ENCODE measurements at places on chromosomes 7 and 10.

DNA sequence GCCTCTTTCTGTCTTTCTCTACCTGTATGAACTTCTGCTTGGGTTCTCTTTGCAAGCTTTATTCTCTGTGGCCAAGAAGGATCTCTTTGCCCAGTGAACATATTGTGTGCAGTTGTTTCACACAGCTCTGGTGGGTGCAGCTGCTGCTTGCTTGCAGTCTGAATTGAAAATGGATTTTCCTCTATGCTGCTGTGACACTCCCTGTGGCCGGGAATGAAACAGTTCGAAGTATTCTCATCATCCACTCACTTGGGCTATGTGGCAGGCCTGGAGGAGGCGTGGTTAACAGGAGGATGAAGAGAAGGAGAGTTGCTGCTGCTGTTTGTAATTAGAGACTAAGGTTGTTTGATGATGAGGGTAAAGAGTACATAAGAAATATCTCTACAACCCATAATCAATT lies 28.4 kb upstream of the ITGA8 start:
- no peak for DNase-seq

DNA sequence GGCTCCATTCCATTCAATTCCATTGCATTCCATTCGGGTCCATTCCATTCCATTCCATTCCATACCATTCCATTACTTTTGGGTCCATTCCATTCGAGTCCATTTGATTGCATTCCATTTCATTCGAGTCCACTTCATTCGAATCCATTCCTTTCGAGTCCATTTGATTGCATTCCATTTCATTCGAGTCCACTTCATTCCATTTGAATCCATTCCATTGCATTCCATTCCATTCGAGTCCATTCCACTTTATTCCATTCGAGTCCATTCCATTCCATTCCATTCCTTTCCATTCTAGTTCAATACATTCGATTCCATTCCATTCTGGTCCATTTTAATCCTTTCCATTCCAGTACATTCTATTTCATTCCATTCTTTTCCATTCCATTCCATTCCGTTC lies 334.0 kb downstream of the ZNF33B start:
- no peak for DNase-seq

GRCh38 chr7:82441669-82442478 lies 1.7 kb downstream of the CACNA2D1 start:
- peak; percentile 21 for DNase-seq

DNA sequence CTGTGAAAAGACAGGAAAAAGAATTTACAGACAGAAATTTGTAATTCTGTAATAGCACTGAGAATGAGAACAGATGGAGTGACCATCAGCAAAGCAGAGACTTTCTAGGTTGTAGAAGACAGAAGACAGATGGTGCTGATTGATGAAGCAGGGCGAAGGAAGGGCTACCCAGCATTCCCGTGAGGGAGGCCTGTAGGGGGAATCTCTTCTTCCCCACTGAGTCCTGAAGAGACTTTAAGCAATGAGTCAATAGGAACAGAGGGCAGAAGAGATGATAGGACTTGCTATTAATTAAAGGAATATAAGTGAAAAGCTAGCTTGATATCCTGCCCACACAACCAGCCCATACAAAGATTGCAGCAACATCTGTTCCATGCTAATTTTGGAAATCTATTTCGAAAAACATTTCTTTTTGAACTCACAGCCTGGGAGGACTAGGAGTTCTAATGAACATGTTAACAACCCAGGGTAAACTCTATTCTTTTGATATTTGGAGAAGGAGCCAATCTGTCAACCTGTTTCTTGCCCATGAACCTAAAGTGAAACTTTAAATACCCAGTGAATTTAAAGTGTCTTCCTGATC lies 44.1 kb downstream of the RALA start:
- DNase-seq: no peak

- DNase-seq: no peak
Observed at GRCh38 chr10:124043310-124044142, 49.9 kb downstream of the CHST15 start.

GRCh38 chr7:138710536-138711385 lies 9.6 kb upstream of the SVOPL start:
- no peak for DNase-seq

DNA sequence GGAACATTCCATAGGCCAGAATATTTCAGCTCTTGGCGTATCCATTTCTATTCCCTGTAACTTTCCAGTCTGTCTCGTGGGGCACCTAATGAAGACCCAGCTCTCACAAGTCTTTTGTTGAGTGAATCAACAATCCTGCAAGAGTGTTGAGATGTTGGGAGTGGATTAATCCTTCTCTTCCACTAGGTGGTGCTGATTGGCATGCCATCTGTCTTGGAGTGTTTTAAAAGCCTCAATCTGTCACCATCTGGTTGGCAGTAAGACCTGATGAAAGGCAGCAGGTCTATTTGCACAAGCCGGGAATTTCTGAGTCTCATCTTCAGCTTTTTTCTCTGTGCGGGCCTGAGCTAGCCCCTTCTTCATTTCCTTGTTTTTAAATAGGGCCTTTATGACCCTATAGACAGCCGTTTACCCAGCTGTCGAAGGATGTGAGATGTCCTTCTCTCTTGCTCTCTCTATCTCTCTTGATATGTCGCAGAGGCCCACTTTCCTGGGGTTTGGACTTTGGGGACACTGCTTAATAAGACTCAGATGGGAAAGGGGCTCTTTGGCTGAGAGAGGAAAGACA lies 180.5 kb downstream of the ZNF365 start:
- DNase-seq: peak; percentile 29

GRCh38 chr7:2876031-2876731 lies 32.1 kb upstream of the GNA12 start:
- no peak for DNase-seq

- no peak for DNase-seq
Observed at GRCh38 chr10:91350651-91351081, 59.5 kb upstream of the HECTD2 start.

GRCh38 chr7:68295386-68295785 lies 1298.8 kb downstream of the TYW1 start:
- DNase-seq: no peak

GRCh38 chr10:94042001-94042833 lies 48.5 kb downstream of the PLCE1 start:
- no peak for DNase-seq

DNA sequence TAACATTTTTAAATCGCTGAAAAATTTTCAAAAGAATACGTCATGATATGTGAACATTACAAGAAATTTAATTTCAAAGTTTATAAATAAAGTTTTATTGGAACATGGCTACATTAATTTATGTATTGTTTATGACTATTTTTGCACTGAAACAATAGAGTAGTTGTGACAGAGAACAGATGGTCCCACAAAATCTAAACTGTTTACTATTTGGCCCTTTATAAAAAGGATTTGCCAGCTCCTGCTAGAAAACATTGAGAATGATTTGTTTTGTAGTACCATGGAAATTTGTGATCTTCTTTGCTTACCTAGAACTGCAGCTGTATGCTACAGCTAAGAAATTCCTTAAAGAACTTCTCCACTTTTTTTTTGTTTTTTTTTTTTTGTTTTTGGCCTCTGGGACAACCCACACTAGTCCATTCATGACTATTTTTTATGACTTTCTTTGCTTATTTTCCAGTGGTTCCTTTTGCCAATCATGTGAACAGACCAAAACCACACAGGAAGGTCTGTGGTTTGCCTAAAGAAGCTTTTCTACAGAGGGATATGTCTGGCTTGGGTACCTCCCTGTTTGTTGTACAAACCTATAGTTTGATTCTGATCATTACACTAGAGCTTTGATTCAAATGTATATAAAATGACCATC lies 55.7 kb downstream of the ST7 start:
- no peak for DNase-seq

DNA sequence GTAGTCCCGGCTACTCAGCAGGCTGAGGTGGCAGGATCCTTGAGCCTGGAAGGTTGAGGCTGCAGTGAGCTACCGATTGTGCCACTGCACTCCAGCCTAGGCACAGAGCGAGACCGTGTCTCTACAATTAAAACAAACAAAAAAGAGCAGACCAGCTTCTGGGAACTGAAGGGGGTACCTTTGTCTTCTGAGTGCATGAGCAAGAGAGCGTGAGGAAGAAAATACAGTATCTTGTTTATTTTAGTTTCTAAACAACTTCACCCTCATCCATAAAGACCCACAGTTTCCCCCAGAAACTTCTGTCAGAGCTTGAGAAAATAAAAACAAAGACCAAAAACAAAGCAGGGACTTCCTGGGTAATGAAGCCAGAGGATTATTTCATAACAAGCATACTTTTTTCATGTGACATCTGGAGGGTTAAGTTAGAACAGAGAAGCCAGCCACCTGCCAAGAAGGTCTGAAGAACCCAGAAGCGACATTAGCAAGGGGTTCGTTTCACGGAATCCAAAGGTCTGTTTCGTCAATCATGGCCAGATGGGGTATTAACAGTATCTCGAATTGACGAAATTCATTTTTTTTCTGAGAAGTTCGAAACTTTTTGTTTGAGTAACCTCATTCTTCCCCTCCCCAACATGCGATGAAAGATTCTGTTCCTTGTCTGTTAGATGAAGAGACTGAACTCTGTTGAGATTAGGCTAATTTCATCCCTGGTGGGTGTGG lies 10.2 kb upstream of the IL2RA start:
- DNase-seq: no peak

DNA sequence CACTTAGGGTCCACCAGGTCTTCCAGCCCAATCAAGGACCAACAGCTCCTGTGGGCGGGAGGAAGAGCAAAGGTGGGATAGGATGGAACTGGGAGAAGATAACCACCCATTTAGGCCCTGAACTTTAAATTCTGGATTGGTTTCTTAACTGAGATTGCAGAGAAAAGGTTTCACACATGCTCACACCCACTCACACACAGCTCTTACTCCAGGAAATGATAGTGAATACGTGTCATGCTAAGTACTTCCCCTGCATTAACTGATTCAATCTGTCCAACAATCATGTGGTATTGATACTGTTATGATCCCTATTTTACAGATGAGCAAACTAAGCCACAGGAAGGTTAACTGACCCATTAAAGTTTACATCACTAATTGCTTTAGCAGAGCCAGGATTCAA lies 4.6 kb upstream of the CYP3A4 start:
- DNase-seq: no peak

- no peak for DNase-seq
Observed at GRCh38 chr10:35892526-35892925, 250.4 kb upstream of the FZD8 start.

GRCh38 chr7:82284936-82285519 lies 158.5 kb downstream of the CACNA2D1 start:
- no peak for DNase-seq

GRCh38 chr7:81819861-81820260 lies 50.0 kb upstream of the HGF start:
- DNase-seq: no peak

- DNase-seq: no peak
Observed at GRCh38 chr10:88617772-88618300, 31.3 kb downstream of the LIPJ start.

DNA sequence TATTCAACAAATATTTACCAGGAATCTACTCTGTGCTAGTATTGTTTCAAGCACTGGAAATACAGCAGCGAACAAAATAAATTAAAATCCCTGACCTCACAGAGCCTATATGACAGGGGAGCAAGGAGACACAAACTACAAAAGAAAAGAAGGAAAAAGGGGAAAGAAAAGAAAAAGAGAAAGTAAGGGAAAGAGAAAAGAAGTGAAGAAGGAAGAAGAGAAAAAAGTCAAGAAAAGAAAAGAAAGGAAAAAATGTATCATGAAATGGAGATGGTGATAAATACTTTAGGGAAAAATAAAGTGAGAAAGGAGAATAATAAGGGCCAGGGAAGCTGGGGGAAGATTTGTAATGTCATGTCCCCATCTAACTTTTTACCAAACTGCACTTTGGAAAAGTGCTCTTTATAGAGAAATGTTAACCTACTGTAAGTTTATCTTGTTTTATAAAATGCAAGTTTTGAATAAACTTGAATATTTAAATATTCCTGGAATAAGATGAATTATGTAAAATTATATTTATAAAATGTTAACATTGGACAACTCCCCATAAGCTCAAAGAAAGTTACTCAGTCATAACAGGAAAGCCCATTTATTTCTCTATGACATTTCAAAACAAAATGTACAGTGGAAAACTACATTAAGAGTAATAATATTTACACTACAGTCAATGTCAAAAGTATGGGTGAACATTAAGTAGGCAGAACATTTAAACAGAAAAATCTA lies 14.7 kb downstream of the C10orf88 start:
- DNase-seq: no peak

GRCh38 chr10:68176797-68177196 lies 55.1 kb downstream of the ATOH7 start:
- DNase-seq: no peak

- no peak for DNase-seq
Observed at GRCh38 chr7:74325210-74325565, 36.0 kb downstream of the CLIP2 start.

DNA sequence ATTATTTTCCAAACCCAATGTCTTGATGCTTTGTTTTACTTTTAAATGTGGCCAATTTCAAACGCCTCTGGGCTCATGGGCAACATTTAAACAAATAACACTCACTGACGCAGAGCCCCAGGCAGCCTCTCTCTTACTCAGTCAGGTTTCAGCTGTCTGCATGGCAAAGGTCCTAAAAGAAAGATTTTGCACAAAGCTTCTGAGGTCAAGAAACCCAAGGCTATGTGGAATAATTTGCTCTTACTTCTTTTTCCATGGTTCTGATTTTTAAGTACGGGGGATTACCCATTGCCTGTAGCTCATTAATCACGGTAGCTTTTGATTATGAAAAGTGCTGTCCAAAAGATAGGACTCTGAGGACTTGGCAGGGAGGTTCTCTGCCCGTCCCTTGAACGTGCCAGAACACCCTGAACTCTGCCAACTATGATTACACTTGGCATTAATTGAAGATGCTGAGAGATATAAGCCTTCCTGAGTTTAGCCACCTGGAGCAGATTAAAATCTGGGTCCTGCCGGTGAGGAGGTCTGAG lies 14.1 kb upstream of the MSRB2 start:
- no peak for DNase-seq

DNA sequence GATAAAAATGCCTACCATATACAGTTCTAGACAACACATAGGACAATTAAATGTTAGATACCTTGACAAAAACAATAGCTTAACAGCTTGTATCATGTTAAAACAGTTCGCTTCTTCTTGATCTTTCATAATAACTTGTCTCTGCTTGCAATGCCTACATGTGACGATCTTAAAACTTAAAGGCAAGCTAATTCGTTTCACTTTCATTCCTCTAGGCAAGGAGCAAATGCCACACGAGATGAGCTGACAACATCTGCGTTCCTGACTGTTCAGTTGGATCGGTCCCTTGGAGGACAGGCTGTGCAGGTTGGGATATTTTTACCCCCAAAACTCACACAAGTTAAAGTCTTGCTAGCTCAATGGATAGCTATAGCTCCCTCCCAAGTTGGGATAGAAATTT lies 51.6 kb upstream of the ARL4A start:
- no peak for DNase-seq

GRCh38 chr7:74104702-74105101 lies 21.1 kb downstream of the LIMK1 start:
- DNase-seq: no peak
